ENCODE measurements at places on chromosomes 7 and 10. TPM values are rescaled to one million over a fixed set of nuclear protein-coding genes. Genes with fewer than 3 reads are reported as not detected.

EVX1 gene
- not detected for total RNA-seq

CEP55 gene
- 18.9 TPM for total RNA-seq

MUC3A gene
- total RNA-seq: under 0.01 TPM

ANAPC16 gene
- total RNA-seq: 44.4 TPM

CUX1 gene
- 29.3 TPM for total RNA-seq

TAC1 gene
- not detected for total RNA-seq

CDC14C gene
- total RNA-seq: not detected

SEC24C gene
- total RNA-seq: 62.3 TPM

GNAT3 gene
- not detected for total RNA-seq

ASB4 gene
- total RNA-seq: not detected
